NB4 (cell line): ENCODE measurements at places on chromosomes 3 and 15.

GRCh38 chr15:66006986-66007385, 137.7 kb downstream of the RAB11A start:
- DNase-seq: no peak

DNA sequence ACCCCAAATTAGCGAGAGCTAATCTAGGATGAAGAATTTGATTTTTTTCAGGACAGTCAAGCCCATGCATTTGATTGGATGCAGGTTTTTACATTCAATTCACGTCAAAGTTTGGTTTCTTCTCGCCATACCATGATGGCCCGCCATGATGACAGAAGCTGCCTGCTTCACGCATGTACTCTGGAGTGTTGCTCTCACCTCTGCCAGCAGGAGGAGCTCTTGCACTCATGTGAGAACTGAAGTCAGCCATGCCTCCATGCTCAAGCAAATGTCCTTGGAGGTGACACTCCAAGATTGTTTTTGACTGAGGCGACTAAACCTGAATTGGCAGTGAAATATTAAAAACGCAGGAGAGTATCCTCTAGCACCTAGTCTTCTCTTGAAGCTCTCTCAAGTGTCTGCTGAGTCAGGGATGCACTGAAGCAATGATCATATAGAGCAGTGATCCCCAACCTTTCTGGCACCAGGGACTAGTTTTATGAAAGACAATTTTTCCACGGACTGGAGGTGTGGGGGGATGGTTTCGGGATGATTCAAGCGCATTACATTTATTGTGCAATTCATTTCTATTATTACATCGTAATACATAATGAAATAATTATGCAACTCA, 120.9 kb downstream of the SAMMSON start:
- DNase-seq: peak; percentile 79

GRCh38 chr15:90042766-90043529, 41.8 kb downstream of the ZNF710 start:
- DNase-seq: no peak

GRCh38 chr15:29568840-29569532, 253.3 kb downstream of the TJP1 start:
- DNase-seq: peak; percentile 7

DNA sequence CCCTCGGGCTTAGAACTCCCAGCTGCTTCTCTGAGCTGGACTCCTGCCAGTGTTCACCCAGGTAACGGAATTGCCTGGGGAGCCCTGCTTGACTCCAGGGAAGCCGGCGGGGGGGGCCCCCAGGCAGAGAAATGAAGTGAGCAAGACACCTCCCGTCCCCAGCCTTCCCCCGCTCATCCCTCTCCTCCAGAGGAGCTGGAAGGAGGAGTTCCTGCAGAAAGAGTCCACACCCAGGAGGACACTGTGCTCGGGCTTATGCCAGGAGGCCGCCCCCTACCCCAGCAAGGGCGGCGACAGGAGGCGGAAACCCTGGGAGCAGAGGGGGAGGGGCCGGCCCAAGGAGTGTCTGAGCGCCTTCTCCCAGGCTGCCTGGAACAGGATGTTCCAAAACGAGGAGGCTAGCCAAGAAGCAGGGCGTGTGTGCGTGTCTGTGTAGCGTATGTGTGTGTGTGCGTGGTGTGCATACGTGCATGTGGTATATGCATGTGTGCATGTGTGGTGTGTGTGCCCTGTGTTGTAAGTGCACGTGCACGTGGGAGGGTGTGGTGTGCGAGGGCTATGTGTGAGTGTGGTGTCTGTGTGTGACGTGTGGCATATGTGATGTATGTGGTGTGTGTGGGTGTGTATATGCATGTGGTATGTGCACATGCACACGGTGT, 511.3 kb downstream of the SHQ1 start:
- no peak for DNase-seq

DNA sequence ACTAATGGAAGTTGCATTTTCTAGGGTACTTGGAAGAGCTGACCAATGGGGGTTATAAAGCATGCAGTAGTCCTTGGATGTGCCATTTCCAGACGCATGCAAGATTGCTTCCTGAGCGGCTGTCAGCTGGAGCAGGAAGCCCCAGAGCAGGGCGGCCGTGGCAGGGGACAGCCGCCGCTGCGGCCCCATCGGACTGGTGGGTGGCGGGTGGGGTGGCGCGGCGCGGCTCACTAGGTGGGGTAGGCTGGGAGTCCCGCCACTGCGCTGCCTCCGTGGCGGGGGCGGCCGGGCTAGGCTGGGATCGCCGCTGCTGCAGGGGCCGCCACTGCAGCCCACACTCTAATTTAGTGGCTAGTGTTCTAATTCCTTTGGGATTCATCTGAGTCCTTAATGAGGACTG, 56.5 kb upstream of the FGF7 start:
- no peak for DNase-seq

- no peak for DNase-seq
Observed at GRCh38 chr3:148439254-148439822, 258.4 kb upstream of the AGTR1 start.

DNA sequence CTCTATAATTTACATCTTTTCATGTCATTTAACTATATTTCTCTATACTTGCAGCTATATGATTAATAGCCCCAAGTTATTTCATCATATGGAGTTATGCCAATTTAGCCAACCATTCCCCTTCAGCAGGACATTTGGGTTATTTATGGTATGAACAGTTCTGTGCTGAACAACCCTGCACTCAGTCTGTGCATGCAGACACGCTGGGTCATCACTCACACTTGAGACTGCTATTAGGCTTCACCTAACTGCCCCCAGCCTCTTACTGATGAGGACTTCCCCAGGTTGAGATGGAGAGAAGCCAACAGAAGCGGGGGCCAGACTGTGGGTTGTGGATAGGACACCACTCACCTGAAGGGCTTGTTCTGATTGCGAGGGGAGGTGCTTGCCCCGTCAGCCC, 7.3 kb downstream of the TADA3 start:
- DNase-seq: no peak

DNA sequence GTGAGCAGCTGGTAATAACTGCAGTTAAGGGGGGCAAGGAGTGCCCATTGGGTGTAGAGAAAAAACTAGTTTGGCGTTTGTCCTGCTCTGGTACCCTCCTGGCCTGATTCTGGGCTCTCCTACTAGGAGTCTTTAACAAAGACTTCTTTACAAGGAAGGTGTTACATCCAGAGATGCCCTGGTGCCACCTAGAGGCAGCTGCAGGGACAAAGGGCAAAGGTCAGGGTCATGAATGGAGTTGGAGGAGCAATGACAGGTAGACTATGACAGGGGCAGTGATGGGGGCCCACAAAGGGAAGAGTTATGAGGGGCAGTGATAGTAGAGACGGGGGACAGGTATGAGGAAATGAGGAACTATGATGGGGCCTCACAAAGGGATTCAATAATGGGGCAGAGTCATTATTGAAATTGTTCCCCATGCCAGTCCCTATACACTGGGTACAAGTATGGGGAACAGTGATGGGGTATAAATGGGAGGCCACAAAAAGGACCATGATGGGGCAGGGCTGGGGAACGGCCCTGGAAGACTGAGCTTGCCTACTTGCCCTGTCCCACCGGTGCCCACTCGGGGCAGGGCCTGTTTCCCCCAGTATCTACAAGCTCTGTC, 7.9 kb downstream of the CCDC71 start:
- DNase-seq: peak; percentile 67

- no peak for DNase-seq
Observed at GRCh38 chr15:74421302-74422245, 12.2 kb downstream of the SEMA7A start.
